ENCODE measurements at places on chromosomes 2 and 18.

DNA sequence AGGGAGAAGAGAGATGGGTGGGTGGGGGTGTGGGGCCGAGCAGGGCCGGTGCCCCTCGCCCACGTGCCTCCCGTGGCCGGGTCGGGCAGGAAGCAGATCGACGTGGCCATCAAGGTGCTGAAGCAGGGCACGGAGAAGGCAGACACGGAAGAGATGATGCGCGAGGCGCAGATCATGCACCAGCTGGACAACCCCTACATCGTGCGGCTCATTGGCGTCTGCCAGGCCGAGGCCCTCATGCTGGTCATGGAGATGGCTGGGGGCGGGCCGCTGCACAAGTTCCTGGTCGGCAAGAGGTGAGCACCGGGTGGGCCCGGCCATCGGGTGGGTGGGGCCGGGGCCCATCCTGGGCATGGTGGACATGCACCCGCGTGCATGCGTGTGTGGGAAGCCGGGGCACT, 21.8 kb downstream of the ZAP70 start:
- H3K36me3 ChIP-seq: no peaks in the 10 kb centered on the region
- no peak overlapping the region for H3K4me3 ChIP-seq
- no peak for ATAC-seq
- no peaks in the 10 kb centered on the region for H3K27me3 ChIP-seq
- H3K4me1 ChIP-seq: no peaks in the 10 kb centered on the region

- H3K4me1 ChIP-seq: no peaks in the 10 kb centered on the region
- no peak for ATAC-seq
- H3K27me3 ChIP-seq: no peaks in the 10 kb centered on the region
- H3K27ac ChIP-seq: no peak overlapping the region
- H3K4me3 ChIP-seq: no peak overlapping the region
- H3K36me3 ChIP-seq: no peaks in the 10 kb centered on the region
Measured at GRCh38 chr2:134555411-134555810, 163.4 kb downstream of the TMEM163 start.

DNA sequence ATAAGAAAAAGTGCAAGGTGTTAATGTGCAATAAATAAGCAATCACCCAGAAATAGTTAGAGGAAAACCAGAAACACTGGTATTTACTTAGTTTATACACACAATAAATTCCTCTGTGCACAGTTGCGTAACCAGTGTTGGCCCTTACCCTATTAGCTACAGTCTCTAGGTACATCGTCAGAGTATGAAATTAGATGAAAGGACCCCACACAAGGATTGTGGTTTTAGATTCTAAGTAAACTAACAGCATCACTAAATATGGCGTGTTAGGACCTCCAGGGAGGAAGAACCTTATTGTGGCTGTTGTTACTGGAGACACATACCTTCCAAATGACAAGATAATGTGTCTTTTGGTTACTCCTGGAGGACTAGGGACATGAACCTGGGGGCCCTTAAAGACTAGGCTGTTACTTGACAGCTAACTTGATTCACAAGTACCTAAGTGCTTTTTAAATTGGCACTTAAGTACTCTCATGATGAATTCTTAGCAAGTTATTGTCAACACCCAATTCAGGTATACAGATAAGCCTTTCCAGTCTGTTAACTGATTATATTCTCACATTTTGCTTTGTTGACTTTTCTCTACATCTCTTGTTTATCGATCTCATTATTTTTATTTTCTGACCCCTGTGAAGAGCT, 115.3 kb downstream of the FEZ2 start:
- no peaks in the 10 kb centered on the region for H3K27me3 ChIP-seq
- H3K27ac ChIP-seq: peak overlapping the region; percentile 80
- no peak for ATAC-seq
- H3K36me3 ChIP-seq: peaks cover 55% of the 10 kb centered on the region

GRCh38 chr2:197706839-197707207, 1.7 kb downstream of the MARS2 start:
- ATAC-seq: no peak
- peaks cover 43% of the 10 kb centered on the region for H3K4me1 ChIP-seq
- H3K4me3 ChIP-seq: peak overlapping the region; percentile 67
- H3K27me3 ChIP-seq: no peaks in the 10 kb centered on the region
- no peaks in the 10 kb centered on the region for H3K36me3 ChIP-seq
- H3K27ac ChIP-seq: no peak overlapping the region

- H3K4me1 ChIP-seq: peaks cover 9% of the 10 kb centered on the region
- H3K4me3 ChIP-seq: no peak overlapping the region
- no peaks in the 10 kb centered on the region for H3K27me3 ChIP-seq
- ATAC-seq: no peak
- no peaks in the 10 kb centered on the region for H3K36me3 ChIP-seq
Measured at GRCh38 chr2:203763938-203764664, 57.7 kb downstream of the CD28 start.

Data from gastroesophageal sphincter (tissue), 4 donors.